ENCODE measurements at places on chromosomes 11 and 22.

- DNase-seq: no peak
These were observed 23.5 kb downstream of the RDX start for GRCh38 chr11:110272919-110273318.

GRCh38 chr11:77211594-77212251 is 83.7 kb downstream of the MYO7A start:
- DNase-seq: no peak

- no peak for DNase-seq
These were observed 103.5 kb downstream of the BCR start for GRCh38 chr22:23283591-23284503.

GRCh38 chr11:2708151-2708581 is 8.4 kb upstream of the KCNQ1OT1 start:
- DNase-seq: peak; percentile 73

DNA sequence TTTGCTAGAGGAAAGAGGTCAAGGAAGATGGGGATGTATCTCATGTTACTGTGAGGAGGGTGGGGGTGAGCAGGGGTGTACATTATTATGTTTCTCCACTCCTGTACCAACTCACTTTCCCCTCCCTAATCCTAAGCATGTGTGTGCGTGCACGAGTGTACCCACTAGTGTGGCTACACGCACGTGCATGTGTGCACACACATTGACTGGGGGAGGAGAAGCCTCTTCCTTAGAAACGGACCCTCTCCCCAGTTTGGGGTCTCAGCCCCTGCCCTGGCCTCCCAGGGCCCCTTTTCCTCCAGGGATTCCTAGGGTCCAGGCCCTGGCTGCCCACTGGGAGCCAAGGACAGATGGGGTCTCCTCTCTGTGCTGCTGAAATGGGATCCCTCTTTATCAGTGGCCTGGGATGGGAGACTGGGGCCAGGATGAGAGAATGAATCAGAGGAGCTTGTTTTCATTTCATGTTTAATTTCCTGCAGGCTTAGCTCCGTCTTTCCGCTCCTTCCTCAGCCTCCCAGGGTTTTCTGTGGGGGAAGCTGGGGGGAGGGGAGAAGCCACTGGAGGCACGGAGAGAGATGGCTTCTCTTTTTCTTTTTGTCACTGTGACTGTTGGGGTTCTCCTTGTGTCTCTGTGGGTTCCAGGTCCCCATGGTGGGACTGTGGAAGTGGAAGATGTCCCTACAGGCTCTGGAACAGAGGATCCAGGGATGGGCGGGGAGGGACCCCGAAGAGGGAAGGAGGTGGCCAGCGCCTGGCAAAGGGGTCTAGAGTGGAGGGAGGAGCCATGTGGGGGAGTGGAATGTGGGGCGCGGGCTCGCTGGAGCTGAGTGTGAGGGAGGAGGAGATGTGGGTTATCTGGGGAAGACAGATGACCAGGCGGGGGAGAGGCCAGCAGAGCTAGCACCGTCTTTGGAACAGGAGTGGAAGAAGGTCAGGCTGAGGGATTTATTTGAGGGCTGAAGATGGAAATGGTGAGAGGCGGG is 40.3 kb downstream of the ALX4 start:
- no peak for DNase-seq

- DNase-seq: no peak
These were observed 142.4 kb upstream of the DDI1 start for GRCh38 chr11:103894034-103894433.

GRCh38 chr22:30940685-30941362 is 27.8 kb downstream of the MORC2 start:
- no peak for DNase-seq

Measured in Right ventricle myocardium inferior (tissue), 1 donor.